ENCODE measurements at places on chromosomes 7 and 10. TPM values are rescaled to one million over a fixed set of nuclear protein-coding genes. Genes with fewer than 3 reads are reported as not detected.

ALOX5 gene
- total RNA-seq = 1.8 TPM

DNA sequence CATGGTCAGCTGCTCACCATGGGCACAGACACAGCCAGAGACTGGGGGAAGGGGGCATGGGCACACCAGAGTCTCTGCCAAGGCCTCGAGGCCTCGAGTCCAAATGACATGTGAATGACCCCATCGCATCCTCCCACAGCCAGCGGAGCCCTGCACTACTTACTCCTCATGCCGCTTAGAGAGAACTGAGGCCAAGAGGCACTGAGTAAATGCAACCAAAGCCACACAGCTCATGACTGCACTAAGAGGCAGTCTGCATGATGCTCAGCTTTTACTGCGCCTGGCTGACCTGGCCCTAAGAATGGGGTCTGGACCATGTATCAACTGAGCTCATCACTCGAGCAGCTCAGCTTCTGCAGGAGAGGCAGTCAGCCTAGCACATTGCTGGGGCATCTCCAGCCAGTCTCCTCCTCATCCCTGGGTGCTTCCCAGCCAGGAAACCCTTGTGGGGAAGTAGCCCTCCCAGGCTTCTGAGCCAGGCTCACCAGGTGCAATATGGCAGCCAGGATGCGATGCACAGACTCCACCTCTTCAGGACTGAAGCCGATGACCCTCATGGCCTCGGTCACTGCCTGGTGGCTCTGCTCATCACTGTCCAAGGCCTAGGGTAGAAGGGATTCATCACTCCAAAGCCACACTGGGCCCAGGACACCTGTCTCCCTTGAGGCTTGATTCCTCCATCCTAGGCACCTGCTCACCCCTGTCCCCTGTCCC is 7.5 kb downstream of the MYO1G start:
- no peak for DNase-seq

DNA sequence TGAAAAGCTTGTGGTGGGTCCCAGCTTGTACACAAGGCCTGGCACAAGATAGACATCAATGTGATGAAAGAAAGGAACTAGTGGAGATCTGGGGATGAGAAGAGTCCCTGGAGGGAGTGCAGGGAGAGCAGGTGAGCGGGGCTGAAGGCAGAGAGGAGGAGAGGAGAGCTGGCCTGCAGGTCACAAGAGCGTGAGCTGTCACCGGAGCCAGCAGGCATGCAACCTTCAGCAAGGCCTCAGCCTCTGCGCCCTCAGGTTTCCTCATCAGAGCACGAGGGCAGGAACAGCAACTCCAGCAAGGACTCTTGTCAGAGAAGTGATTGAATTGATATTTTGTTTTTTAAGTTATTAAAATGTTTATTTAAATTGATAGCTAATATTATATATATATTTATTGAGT is 188.6 kb downstream of the CXCL12 start:
- DNase-seq = no peak

- DNase-seq = no peak
Measured at GRCh38 chr7:139924461-139924860, 95.4 kb downstream of the TBXAS1 start.

DNA sequence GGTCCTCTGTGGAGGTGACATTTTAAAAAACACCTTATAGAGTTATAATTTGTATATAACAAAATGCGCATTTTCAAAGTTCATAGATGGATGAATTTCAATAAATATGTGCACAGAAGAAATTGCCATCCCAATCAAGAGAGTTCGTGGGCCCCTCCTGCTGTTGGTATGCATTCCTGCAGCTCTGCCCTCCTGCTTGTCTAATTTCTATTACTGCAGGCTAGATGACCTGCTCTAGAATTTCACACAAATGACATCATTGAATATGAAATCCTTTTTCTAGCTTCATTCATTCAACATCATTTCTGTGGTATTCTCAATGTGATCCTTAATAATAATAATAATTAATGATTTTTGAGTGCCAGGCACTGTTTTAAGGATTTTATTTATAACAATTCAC is 348.2 kb downstream of the SDK1 start:
- DNase-seq = no peak

All from astrocyte (in vitro differentiated cells and primary cell).